ENCODE measurements at places on chromosomes 16 and 17.

DNA sequence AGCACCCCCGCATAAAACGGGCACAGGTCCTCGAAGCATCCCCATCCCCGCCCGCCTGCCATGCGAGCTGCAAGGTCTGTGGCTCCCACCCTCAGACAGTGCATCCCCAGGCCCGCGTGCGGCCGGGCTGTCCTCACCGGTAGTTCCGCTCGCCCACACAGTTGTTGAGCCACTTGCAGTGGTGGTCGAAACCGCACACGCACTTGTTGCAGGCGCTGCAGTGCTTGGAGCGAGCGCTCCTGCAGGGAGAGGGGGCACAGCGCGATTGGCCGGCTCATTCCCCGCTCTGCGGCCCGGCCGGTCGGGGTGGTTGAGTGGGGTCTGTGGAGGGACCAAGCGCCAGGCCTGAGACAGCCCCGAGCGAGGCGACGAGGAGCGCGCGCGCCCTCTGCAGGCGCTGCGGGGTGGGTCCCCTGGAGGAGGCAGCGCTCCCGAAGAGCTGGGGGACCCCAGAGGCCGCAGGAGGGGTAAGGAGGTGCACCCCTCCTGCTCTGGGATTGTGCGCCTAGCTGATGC, 6.0 kb upstream of the TPPP3 start:
- DNase-seq: peak; percentile 25

DNA sequence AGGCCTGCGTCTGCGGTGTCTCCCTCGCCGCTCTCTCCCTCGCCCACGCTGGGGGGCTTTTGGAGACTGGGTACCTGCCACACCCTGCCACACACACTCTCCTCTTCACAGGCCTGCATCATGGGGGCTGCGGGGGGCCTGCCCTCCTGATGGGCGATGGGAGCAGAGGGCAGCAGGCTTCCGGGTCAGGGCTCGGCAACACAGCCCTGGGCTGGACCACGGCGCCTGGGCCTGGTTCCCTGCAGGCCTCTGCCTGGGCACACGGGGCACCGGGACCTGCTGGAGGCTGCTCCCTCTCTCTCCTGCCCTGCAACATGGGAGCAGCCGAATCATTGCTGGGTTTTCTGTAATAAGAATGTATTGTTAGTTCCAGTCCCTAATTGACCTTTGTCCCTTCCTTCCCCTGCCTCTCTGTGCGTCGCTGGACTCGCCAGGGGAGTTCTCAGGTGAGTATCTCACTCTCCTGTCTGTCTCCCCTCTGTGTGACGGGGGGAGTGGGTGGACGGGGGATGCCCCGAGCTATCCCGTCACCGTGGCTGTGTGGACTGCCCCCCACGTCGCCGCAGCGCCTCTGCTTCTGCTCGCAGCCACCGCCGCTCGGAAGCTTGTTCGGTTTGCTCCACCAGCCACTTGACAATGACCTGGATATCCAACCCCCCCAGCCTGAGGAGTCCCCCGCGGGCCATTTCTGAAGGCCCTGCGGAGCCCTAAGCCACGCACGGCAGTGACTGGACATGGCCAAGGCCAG, 13.5 kb downstream of the NME3 start:
- DNase-seq: no peak

GRCh38 chr17:35846055-35846809, 22.5 kb downstream of the HEATR9 start:
- no peak for DNase-seq

GRCh38 chr17:17506181-17506741, 10.1 kb upstream of the RASD1 start:
- no peak for DNase-seq

DNA sequence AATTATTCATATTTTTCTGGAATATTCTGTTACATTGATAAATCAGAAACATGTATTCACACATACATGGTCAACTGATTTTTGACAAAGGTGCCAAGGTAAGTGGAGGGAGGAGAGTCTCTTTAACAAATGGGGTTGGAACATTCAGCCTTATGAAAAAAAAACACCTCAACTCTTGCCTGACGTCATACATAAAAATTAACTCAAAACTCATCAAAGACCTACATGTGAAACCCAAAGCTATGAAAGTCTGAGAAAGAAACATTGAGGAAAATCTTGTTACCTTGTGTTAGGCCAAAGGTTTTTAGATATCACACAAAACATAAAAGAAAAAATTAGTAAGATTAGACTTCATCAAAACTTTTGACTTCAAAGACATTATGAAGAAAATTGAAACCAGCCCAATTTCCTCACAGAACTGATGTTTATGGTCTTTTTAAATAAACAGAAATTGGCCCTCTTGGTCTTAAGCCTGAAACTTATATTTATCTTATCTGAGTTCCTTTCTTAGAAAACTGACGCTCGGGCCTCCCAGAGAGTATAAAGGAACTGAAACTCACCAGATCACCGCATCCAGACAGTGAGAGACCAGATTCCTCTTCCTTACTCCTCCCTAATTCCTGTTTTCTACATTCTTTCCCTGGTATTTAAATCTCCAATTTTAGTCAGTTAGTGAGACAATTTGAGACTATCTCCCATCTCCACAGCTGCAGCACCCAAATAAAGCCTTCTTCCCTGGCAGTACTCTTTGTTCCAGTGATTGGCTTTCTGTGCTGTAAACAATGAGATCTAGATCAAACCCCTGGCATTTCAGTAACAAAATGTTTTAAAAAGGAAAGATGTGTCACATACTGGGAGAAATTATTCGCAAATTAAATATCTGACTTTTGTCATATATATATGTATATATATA, 4.0 kb downstream of the HYDIN start:
- DNase-seq: no peak

DNA sequence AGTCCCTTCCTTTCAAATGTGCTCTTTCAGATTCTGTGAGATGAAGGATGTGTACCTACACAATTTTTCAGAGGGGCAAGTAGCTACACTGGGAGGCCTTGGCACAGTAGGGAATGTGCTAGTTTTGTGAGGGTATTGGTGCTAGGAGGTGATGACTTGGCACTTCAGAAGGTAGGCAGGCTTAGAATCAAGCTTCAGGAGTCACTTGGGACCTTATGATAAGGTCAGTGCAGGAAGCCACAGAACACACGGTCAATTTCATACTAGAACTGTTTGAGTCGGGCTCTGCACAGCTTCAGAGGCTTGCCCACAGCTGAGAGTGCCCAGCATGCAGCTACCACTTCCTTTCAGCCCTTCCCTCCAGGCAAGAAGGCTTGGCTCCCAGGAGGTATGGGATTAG, 6.1 kb downstream of the CMTM1 start:
- DNase-seq: no peak

- no peak for DNase-seq
Measured at GRCh38 chr16:17343728-17344127, 127.0 kb downstream of the XYLT1 start.

GRCh38 chr16:1538804-1539520, 5.5 kb downstream of the TMEM204 start:
- DNase-seq: peak; percentile 6

DNA sequence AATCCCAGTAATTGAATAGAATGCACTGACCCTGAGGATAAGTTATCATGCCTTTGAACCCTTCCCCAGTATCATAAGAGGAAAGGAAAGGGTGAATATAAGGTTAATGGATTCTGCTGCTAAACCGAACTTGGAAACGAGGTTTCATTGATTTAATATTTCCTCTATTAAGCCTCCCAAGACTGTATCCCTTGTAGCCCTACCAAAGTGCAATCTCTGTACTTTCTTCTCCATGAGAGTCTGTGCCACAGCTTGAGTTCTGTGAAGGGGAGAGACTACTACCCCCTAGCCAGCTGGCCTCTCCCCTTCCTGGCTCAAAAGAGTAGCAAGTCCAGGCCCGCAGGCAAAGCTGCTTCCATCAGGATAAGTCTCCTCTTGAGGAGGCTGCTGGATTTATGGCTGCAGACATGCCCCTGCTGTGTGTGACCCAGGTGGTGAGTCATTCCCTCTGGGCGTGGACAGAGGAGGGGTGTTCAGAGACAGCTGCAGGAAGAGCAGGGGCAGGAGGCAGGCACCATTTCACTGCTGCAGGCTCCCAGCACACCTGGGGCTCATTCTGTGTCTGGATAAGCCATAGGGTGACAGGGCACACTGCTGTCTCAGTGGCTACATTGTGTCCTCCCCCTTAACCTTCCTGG, 58.4 kb downstream of the TOM1L2 start:
- peak; percentile 44 for DNase-seq

GRCh38 chr16:53899431-53899830, 195.5 kb downstream of the FTO start:
- no peak for DNase-seq

DNA sequence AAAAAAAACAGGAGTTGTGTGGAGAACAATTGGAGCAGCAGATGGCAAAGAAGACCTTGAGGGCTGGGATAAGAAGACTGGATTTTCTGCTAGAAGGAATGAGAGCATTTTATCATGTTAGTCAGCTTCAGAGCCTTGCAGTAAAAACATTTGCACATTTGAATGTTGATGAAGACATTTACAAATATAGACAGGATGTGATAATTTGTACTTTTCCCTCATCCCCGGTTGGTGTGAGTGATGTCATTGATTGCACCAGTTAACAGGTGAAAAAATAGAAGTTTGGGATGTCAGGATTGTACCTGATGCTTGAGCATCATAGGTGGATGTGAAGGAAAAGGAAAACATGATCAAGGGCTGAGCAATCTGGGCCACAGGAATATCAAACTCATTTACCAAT, 22.6 kb upstream of the MAPK3 start:
- no peak for DNase-seq

GRCh38 chr16:9115277-9115676, 23.8 kb downstream of the HAPSTR1 start:
- DNase-seq: no peak

DNA sequence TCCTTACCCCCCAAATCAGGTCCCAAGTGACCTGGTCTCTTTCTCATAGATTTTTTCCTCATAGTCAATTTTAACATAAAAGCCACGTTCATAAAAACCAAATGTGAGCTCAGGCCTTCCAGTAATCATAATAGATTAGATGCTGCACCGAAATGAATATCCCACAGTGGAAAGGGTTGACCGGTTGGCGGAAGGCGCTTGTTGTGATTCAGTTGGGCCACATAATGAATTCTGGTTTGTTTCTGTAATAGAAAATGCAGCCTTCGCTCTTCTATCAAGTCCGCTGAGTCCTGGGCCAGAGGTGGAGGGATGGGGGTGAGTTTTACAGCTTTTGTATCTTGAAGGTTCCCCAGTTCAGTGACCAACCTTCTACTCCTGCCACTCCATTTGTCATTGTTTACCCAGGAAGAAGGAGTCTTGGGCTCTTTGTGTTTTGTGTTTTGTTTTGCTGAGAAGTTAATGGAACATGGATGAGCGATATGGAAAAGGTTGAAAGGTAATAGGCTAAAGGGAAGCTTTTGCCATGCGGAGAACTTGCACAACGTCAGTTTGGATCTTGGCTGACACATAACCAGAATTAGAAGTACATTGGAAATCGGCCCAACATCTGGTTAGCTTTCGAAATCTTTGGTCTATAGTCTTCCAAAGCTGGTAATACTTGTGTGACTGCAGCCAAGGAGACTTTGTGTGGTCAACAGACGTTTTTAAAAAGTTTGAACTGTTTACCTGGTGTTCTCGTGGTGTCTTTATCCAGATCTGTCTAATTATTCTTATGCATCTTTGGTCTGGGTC, 89.5 kb downstream of the CLEC16A start:
- DNase-seq: no peak

- DNase-seq: no peak
Measured at GRCh38 chr17:57689254-57689653, 55.8 kb downstream of the CCDC182 start.

GRCh38 chr17:55776271-55776670, 25.4 kb downstream of the PCTP start:
- DNase-seq: no peak

DNA sequence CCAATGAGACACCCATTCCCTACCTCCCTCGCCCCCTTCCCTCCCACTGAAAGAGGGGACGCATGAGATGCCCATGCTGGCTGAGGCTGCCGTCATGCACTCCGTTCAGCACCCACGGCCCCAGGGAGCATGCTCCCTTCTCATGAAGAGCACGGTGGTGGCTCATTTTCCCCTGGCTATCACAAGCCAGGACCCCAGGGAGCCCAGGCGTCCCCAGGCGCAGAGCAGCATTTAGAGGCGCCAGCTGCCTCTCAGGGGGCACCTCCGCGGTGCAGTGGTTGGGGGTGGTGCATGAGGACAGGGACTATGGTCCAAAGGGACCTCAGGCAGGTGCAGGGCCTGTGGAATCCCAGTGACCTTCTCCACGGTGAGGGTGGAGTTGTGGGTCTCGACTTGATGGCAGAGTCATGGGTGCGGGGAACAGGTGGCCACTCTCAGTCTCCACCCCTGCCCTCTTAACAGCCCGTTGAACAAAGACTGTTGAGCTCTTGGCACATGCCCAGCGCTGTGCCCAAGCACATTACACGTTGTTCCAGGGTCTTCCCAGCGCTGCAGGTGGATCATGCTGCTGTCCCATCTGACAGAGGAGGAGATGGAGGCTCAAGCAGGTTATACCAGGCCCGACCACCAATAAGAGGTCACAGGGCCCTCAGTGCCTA, 13.6 kb downstream of the KIF19 start:
- DNase-seq: no peak

DNA sequence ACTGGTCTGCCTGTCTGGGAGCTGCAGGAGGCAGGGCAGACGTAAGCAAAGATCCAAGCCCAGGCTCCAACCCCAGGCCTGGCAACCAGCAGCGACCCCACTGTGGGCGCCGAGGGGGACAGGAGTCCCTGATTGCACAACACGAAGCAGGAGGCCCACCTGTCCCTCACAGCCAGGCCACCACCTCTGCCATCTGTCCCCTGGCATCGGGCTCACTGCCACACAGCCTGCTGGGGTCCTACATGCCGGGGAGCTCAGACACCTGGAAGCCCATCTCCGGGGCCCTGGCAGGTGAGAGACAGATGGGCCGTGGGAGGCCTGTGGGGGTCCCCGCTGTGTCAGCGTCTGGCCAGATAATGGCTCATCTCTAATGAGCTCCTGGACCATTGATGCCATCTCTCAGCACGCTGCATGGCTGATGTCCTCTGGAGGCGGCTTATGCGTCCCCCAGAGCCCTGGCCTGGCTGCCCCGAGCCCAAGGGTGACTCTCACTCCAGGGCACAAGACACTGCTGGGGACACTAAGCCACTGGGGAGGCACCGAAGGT, 11.3 kb upstream of the RASD1 start:
- DNase-seq: no peak

- DNase-seq: no peak
Measured at GRCh38 chr16:77555791-77556190, 121.0 kb upstream of the ADAMTS18 start.

DNA sequence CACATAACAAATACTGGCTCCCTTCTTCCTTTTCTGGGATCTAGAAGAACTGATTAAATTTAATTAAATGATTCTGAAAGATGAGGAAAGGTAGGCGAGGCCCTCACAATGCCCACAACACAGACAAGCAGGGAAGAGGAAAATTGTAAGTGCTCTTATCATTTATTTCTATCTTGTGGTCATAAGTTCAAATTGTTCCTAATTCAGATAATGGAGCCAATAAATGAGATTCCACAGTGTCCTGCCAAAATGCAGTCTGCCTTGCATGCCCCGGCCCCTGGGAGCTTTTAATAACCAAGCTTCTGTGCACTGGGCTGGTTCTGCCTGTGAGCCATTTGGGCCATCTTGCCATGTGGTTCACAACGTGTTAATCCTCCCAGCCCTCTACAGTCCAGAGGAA, 97.0 kb downstream of the CMC2 start:
- DNase-seq: no peak

GRCh38 chr16:81526199-81526598, 81.6 kb downstream of the CMIP start:
- DNase-seq: no peak

GRCh38 chr16:46961373-46962353, 11.8 kb downstream of the DNAJA2 start:
- DNase-seq: no peak
